Hepatic stellate cell (primary cell): ENCODE measurements at places on chromosomes 16 and 17.

DNA sequence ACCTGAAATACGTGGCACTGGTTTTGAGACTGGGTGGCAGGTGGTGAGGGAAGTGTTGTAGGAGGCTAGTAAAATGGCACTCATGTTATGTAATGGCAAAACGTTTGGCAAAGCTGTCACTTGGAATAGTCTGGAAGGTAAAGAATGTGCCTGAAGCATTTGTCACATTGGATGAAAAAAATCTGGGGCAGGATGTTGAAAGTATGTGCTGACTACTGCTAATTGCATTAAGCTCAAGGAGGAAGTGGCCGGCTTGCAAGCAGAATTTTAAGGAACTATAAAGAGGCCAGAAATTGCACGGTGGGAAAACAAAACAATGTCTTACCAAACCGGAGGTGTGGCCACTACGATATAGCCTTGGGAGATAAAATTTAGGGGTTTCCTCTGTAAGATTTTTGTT lies 26.6 kb upstream of the NLRP1 start:
- DNase-seq, result no peak

GRCh38 chr17:53191878-53192277 lies 630.8 kb upstream of the KIF2B start:
- no peak for DNase-seq

DNA sequence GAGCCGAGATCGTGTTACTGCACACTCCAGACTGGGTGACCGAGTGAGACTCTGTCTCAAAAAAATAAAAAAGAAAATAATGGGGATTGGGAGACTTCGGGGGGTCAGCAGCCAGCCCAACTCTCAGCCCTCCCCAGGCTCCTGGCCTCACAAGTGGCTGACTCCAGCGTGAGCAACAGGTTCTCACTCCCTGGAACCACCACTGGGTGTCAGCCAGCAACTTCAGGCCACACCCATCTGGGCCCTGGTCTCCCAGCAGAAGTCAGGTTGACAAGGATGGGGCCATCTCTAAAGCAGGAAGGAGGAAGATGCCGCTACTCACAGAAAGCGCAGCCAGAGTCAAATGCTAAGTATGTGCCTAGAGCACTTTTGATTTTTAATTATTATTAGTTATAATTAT lies 139.4 kb downstream of the C16orf78 start:
- DNase-seq, result no peak

- DNase-seq, result no peak
Observed at GRCh38 chr16:82935766-82936165, 309.0 kb downstream of the CDH13 start.

- no peak for DNase-seq
Observed at GRCh38 chr16:54334208-54334607, 47.6 kb upstream of the IRX3 start.

DNA sequence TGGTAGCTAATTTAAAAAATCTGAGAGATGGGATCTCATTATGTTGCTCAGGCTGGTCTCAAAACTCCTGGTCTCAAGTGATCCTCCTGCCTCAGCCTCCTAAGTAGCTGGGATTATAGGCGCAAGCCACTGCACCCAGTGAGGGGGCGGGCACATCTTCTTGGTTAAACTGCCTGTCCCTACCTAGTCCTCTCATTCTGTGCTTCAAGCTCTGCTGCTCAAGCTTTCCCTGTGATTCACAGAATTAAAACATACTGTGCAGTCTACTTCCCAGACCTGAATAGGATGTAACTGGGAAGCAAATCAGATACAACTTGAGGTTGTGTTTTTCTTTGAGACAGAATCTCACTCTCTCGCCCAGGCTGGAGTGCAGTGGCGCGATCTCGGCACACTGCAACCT lies 2.3 kb downstream of the MRPL38 start:
- no peak for DNase-seq

DNA sequence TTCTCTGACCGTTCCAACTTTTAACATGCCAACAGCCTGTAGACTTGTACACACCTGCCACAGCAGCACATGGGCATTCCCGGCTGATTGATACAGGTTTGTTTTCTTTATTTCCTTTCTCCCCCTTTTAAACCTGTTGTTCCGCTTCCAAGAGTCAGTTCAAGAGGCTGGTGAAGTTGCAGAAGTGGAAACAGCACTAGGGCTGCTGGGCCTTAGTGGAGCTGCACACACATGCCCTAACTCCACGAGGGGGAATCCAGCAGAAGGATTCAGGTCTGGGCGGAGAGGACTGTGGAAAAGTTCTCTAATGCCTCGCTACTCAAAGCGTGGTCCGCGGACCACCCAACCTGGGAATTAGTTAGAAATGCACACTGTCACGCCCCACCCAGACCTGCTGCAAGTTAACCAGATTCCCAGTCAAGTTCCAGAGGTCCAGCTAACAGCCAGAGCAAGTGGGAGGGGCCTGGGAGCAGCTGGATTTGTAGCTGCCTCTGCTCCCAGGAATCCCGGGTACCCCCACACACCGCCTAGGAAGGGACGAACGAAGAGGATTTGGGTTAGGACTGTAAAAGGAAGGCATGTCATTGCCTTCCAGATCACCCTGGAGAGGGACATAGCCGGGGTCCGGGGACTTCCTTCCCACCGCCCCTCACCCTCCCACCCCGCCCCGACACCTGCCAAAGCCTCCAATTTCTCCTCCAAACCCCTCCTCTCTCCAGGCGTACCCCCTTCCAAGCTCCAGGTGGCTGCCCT lies 542 bp downstream of the SLC39A11 start:
- DNase-seq, result peak; percentile 58

DNA sequence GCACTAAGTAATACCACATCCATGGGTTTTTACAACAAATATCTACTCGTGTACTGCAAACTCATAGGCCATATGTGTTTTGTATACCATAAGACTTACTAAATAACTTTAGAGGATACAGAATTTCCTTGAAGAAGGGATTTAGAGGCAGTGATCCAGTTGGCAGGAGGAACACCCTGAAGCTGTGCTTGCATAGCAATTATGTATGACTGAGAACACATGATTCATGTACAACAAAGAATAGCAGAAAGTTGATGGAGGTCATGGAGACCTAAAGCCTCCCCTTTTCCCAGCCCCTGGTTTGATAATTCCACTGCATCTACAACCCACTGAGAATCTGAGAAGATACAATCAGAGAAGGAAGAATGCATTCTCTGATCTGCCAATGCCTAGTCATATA lies 83.8 kb upstream of the PMFBP1 start:
- DNase-seq, result no peak

DNA sequence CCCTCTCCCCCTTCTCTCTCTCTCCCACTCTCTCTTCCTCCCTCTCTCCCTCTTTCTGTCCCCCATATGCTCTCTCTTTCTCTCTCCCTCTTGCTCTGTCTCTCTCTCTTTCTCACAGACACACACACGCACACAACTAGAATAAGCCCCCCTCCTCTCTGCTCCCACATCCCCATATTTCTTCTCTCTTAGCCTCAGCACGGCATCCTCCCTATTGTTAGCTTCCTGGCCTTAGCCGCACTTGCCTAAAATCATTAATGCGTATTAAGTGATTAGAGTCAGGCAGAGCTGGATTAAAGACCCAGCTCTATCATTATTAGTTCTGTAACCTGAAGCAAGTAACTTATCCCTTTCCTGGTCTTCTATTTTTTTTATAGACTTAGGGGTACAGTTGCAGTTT lies 319.0 kb upstream of the C16orf82 start:
- no peak for DNase-seq

- no peak for DNase-seq
Observed at GRCh38 chr17:2928294-2928890, 132.2 kb downstream of the RAP1GAP2 start.

- no peak for DNase-seq
Observed at GRCh38 chr17:65023791-65024190, 32.7 kb downstream of the GNA13 start.

- no peak for DNase-seq
Observed at GRCh38 chr17:63181856-63182255, 215.8 kb downstream of the TANC2 start.

DNA sequence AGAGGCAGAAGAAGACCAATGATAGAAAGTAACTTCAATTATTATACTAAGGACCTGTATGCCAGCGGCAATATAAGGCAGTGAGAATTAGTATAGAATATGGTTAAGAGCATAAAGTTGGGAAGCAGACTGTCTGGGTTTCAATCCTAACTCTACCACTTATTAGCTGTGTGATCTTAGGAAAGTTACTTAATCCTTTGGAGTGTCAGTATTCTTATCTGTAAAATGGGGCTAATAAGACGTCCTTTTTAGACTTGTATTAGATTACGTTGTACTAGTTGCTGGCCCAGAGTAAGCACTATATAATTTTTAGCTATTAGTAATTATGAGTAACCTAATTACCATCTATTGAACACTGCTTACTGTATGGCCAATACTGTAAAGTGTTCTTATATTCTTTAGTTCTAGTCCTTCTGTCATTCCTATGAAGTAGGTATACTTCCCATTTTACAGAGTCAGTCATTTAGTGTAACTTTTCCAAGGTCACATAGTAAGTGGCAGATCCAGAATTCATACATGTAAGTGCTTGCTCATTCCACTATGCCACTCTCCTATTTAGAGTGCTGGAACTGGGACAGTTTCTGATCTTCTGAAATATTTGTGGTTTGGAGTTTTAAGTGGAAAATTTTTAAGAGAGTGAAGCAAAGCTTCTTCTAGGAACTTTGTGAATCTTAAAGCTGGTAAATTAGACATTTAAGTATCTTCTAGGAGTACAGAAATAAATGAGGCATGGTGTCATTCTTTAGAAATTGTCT lies 22.5 kb downstream of the HEATR9 start:
- no peak for DNase-seq

GRCh38 chr17:61221181-61221580 lies 178.5 kb upstream of the TBX2 start:
- no peak for DNase-seq

DNA sequence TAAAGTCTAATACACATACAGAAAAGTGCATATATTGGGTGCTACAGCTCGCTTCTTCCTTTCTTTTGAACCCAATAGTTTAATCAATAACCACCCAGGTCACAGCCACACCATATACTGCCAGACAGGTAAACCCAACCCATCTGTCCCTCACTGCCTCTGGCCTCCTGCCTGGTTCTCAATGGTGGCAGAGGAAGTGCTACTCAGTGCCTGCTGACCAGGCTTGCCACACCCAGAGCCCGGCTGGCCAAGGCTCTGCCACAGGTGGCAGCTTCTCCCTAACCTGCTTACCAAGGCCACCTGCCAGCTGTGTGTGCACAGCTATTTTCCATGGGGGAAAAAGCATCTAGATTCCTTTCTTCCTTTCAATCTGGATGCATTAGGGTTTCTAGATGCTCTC lies 584 bp downstream of the PMP22 start:
- no peak for DNase-seq

GRCh38 chr16:13093661-13094060 lies 192.3 kb downstream of the SHISA9 start:
- no peak for DNase-seq

- DNase-seq, result no peak
Observed at GRCh38 chr17:16491131-16491702, 776 bp downstream of the LRRC75A start.

GRCh38 chr17:69198238-69198637 lies 30.4 kb downstream of the ABCA10 start:
- no peak for DNase-seq

DNA sequence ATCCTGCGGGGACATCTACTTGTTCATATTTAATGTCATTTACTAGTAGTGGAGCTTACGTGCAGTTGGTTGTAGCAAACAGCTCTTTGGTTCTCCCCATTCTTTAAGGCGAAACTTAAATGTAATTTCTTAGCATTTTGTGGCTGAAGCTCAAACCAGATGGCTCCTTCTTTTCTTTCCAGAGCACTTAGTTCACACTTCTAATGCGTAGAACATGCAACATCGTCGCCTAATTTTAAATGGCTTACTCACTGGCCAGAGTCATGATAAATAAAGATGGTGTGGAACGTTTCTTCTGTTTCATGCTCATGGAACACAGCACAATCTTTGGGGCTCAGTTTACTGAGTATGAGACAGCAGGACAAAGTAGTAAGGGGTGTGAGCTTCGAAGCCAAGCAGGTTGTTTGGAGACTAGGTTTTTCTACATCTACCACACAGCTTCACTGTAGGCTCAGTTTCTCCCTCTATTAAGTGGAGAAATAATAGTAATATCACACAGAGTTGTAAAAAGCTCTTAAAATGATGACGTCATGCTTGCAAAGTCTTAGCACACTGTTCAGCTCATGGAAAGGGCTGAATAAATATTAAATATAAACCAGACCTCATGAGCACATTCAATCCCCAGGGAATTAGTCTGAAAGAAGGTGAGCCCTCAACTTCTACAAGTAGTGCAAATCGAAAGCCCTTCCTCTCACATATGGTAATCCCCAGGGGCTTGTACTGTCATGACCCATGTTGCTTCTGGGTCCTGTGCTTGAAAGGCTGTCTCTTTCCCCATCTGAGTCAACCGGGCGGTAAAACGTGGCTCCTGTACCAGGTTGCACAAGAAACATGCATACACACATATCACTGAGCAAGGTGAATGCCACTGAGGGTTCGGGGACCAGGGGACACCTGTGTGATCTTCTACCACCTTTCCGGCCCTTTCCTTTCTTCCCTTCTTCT lies 384.3 kb downstream of the CDH13 start:
- no peak for DNase-seq

- no peak for DNase-seq
Observed at GRCh38 chr16:28087675-28088300, 24.3 kb upstream of the GSG1L start.

- DNase-seq, result no peak
Observed at GRCh38 chr16:49194537-49195236, 87.0 kb downstream of the CBLN1 start.

DNA sequence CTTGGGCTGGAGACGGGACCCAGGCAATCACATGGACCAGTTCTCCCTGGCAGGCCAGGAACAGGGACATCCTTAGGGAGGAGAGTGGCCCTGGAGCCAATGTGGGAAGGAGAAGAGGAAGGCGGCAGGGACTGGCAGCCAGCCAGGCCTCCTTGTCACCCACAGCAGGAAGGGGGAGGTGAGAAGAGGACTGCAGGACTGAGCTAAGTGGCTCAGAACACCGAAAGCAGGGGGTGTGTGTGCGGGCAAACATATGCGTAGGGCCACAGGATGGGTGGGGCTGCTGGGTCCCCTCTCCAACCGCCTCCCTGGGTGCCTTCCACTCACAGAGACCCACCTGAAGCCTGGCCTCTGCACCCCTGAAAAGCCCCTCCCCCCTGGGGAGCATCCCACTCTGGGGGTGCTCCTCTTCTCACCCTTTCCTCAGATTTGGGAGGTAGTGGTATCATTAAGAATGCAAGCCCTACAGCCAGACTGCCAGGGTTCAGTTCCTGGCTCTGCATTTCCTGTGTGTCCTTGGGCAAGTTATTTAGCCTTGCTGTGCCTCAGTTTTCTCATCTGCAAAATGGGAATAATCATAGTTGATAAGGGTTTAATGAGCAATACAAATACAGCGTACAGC lies 8.1 kb downstream of the PNMT start:
- no peak for DNase-seq

DNA sequence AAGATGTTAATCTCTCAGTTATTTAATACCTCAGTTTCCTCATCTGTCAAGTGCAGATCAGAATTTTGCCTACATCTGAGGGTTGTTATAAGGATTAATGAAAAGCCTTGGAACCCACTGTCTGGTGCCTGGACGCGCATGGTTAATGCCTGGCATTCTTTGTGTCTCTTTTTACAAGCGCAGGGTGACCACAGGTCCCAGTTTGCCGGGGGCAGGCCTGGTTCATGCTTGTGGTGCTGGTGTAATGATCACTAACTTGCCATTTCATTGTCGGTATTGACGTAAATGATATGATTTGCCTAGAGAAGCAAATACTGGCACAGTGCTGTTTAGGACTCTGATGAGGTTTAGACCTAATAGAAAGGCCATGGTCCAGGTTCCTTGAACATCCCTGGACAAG lies 23.1 kb downstream of the MRC2 start:
- DNase-seq, result no peak
